ENCODE measurements at places on chromosomes 3 and 15.

DNA sequence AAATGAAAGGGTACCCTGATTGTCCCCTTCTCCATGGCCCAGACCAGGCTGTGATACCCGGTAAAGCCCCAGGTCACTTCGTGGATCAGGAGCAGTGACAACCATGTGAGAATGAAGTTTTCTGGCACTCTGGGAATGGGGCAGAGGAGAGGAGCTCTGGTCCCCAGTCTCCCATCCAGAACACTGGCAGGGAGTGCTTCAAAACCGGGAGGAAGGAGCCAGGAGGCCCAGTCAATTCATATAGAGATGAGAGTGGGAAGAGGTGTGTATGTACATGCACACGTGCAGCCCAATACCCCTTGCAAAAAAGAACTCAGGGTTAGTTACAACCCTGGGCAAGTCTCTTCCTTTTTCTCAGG is 101.4 kb upstream of the TLE3 start:
- no peak for DNase-seq

GRCh38 chr3:162525066-162525742 is 1028.6 kb downstream of the OTOL1 start:
- no peak for DNase-seq

- DNase-seq = no peak
Measured at GRCh38 chr3:106811376-106811775, 565.9 kb upstream of the CCDC54 start.

DNA sequence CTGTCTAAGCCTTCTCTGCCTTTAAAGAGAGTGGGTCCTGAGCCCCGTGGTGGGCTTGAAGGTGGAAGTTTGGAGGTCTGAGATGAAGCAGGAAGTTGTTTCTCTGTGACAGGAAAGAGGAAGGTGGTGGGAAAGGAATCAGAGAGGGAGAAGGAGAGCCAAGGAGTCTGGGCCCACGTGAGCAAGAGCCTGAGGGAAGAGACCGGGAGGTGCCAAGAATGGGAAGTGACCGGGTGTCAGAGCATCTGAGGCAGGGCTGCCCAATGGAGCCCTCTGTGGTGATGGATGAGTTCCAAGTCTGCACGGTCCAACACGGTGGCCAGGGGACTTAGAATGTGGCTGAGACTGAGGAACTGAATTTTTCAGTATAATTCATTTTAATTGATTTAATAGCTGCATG is 24.6 kb downstream of the ALDH1L1 start:
- no peak for DNase-seq

- DNase-seq = no peak
Measured at GRCh38 chr3:71010726-71011455, 572.6 kb downstream of the FOXP1 start.

- DNase-seq = no peak
Measured at GRCh38 chr3:83890763-83891135, 1068.0 kb upstream of the CADM2 start.

DNA sequence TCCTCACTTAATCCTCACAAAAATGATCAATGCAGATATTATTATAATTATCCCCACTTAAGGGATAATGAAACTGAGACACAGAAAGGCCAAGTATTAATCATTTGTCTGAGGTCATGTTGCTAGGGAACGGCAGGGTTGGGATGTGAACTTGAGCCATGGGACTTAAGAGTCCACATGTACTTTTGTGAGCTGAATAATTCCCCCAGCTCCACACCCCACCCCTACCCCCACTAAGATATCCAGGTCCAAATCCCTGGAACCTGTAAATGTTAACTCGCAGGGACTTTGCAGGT is 290.5 kb upstream of the GADL1 start:
- DNase-seq = no peak

DNA sequence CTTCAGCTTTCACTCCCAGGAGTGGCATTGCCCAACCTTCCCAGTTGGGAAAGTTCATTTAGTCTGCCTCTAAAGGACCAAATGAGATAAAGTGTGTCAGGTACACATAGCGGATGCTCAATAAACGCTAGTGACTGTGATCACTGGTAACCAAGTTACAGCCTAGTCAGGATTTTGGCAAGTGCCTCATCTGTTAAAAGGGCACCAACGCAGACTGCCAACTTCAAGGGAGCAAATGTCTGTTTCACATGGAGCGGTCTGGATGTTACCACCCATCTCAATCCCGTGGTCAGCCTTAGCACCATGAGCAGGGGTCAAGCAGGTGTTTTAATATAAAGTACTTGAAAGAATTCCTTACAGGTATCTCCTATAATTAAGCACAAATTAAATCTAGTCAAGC is 22.7 kb downstream of the SLCO3A1 start:
- DNase-seq = no peak

GRCh38 chr3:139846729-139847128 is 88.3 kb upstream of the CLSTN2 start:
- no peak for DNase-seq

- no peak for DNase-seq
Measured at GRCh38 chr15:82184776-82185175, 77.8 kb downstream of the EFL1 start.
